ENCODE measurements at places on chromosomes 16 and 17.

GRCh38 chr17:78969865-78970264 lies 9.9 kb downstream of the LGALS3BP start:
- DNase-seq = no peak

DNA sequence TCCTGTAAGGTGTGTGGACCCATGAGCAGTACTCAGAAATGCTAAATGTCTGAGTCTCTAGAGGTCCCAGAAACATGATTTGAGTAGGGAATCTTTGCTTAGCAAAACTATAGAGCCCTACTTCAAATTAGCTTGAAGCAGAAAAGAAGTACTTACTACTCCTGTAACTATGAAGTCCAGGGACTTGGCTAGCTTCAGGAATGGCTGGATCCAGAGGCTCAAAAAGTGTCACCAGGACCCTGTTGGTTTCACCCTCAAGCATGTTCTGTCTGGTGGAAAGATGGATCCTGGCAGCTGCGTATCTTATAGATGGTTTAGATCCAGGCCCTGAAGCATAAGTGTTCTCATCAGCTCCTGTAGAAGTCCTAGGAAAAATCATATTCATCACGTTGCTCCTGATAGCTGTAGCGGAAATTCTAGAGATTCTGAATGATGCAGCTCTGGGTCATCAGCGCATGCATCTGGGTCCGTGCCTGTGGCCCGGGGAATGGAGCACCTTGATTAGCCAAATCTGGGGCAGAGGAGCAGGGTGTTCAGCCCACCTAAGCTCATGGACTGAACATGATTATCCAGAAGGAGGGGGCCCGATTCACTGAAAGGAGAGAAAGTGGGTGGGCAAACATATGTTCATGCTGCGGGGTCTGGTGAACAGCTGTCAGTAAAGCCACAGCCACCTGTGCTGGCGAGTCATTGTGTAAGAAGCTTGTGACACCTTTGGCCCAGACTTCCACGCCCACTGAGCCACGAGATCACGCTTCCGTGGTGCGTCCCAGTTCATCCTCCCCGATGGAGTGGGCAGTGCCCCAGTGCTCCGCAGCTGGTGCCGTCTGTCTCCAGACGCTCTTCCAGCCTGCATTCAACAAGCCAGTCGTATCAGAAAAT lies 260.6 kb downstream of the CPPED1 start:
- no peak for DNase-seq

GRCh38 chr16:29310852-29311314 lies 95.6 kb downstream of the NPIPB11 start:
- DNase-seq = no peak

DNA sequence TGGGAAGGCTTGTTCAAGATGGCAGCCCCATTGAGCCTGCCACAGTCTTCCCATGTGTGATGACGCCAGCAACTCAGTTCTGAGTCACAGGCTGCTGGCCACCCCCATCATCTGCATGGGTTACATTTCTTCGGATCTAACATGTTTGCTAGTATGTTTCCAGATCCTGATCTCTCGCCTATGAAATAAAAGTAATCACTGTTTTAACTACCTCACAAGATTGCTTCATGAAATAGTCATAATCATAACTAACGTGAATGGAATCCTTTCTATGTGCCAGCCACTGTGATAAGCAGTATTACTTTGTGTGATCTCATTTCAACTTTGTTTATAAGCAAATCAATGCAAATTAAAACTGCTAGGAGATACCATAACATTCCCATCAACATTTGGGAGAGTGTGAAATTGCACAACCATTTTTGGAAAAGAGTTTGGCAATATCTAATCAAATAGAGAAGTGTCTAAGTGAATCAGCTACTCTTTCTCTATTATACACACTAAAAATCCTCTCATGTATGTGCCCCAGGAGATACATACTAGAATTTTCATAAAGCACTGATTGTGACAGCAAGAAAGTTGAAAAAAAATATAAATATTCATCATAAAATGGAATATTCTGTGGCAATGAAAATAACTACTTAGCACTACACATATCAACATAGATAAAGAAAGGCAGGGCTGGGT lies 300.2 kb upstream of the IRX5 start:
- DNase-seq = peak; percentile 67

DNA sequence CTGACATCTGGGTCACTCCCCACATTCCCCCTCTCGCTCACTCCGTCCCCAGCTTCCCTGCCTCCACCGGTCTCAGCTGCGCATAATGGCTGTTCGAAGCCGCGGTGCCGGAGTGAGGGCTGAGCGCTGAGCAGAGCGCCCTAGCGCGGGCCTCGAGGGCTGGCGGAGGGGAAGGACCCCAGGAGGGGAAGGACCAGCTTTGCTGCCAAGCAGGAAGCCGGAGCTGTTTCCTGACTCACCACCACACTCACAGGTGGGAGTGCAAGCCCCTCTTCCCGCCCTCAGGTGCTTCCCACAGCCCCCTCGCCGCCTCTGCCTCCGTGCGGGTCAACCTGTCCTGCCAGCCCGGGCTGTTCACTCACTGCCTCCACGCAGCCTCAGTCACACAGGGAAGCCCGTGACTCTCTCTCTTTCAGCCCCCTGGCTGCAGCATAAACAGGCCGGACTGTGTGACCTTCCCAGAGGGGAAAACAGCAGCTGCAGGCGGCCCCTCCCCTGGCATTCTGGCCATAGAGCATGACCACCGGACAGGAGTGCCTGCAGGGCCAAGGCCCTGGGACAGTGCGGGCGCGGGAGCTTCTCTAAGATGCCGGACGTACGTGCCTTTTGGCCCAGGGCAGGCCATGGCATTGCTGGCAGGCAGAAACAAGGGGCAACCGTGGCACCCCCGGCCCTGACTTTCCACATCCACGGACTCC lies 23.7 kb downstream of the SLC43A2 start:
- no peak for DNase-seq

DNA sequence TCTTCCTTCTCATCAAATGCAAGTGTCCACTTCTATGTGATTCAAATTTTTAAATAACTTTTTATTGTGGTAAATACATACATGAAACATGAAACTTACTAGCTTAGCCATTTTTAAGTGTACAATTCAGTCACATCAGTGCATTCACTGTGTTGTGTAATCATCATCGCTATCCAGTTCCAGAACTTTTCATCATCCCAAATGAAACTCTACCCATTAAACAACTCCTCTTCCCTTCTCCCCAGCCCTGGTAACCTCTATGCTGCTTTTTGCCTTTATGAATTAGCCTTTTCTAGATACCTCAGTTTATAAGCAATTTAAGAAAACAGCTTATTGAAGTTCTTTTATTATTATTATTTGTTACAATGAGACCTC lies 41.1 kb upstream of the IL34 start:
- DNase-seq = no peak

DNA sequence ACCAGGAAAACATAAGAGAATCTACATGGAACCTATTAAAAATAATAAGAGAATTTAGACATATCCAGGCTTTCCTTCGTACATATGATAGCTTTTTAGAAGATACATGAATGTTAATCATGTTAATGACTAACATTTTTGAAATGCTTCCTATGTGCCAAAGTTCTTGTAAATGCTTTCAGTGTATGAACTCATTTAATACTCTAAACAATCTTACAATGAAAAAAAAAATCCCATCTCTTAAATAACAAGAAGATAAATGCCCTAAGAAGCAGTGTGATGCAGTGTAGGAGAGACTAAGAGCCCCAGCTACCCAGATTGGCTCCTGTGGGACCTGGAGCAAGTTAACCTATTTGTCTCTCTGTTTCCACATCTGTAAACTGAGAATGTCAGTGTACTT lies 220.4 kb upstream of the MYOCD start:
- DNase-seq = peak; percentile 40

DNA sequence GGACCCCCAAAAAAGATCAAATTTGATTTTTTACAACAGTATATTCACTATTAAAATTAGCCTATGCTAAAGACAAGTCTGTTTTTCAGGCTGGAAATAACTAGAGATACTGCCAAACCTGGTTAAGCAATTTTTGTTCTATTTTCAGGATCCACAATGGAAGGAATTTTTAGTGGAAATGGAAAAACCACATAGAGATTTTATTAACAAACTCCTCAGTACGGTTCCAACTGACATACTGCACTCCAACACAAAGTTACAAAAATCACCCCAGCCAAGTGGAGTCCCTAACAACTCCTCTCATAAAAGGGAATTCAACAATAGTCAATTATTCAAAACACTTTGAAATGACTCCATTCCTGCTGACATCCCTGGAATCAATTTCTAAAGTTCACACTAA lies 101.6 kb upstream of the TOB1 start:
- DNase-seq = no peak

GRCh38 chr17:76266244-76266938 lies 1.2 kb downstream of the UBALD2 start:
- DNase-seq = no peak

DNA sequence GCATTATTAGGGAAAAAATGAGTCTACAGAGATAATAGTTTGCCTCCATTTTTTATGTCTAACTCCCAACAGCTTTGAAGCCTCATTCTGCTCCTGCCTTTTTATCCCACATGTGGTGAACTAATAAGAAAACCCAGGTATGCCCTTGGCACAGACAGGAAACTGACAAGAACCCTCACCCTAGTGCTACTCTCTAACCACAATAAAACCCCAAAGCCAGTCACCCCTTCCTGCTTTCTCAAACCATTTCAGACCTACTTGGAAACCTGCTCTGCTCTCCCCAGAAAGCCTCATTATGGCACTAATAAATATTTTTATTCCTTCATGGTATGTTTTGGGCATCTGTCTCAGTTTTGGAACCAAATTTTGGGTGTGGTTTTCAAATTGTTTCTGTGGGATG lies 3.9 kb upstream of the MARVELD3 start:
- no peak for DNase-seq

DNA sequence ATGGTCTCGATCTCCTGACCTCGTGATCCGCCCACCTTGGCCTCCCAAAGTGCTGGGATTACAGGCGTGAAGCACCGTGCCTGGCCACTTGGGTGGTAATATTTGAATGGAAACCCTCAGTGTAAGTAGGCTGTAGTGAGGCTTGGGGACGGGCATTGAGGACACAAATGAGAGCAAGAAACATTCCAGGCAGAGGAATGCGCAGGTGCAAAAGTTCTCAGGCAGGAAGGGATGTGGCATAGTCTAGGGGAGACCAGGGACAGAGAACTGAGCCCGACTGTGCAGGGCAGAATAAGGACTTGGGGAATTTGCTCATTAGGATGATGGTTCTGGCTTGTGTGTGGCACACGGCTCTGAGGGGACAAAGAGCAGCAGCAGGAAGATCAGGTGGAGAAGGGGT lies 54.8 kb downstream of the GRB2 start:
- DNase-seq = no peak

DNA sequence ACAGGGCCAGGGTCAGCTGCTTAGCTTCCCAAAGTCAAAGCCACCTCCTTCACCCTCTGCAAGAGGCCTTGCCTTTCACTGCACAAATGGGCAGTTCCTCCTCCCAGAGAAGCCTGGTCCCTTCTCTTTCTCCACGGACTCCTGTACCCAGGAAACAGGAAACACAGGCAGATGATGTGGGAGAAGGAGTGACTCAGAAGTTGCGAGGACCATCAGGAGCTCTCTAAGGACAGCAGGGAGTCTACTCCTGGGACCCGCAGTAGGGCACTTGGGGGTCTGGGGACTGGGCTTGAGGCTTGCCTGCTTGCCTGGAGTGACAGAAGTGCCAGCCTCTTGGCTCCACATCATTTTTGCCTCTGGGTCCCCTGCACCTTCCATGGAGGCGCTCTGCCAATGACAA lies 47.4 kb upstream of the KSR1 start:
- peak; percentile 71 for DNase-seq

DNA sequence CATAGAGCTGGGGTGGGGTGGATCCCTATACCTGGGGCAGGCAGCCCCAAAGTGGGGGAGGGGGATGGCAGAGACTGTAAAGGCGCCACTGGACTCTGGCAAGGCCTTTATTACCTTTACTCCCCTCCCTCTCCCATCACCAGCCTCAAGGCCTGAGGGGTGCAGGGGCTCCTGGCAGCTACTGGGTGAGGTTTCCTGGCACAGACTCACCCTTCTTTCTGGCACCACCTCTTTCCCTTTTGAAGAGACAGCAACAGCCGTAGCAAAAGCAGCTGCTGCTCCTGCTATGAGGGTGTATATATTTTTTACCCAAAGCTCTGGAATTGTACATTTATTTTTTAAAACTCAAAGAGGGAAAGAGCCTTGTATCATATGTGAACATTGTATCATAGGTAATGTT lies 17.6 kb downstream of the RAPGEFL1 start:
- no peak for DNase-seq

DNA sequence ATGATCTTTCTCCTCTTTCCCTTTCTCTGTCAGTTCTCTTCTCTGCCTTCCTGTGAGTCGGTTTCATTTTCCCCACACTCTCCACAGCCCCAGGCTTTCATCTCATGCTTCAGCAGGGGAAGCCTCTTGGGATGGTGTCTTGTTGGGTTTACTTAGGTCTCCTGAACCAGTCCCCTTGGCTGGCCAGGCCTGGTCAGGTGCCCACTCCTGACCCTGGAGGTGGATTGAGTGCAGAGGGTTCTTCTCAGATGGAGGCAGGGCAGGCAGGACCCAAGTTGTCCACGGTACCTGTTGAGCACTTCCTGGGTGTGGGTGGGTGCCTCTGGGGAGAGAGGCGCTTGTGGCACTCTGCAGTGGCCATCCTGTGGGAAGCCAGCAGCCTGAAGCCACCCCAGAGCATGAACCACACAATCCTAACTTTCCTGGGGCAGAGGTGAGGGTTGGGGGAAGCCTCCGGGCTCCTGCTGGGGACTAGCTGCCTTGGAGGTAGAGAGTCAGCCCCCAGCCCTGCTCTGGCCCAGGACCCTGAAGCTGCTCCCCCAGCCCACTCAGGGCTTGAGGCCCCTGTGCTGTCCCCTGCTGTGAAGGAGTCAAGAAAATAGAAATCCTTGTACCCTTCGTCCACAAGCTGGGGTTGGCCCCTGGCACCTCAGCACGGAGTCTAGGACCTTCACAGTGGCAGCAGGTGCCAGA lies 2.0 kb upstream of the RAP1GAP2 start:
- DNase-seq = no peak

GRCh38 chr16:89711601-89712273 lies 9.0 kb downstream of the VPS9D1 start:
- DNase-seq = peak; percentile 48

DNA sequence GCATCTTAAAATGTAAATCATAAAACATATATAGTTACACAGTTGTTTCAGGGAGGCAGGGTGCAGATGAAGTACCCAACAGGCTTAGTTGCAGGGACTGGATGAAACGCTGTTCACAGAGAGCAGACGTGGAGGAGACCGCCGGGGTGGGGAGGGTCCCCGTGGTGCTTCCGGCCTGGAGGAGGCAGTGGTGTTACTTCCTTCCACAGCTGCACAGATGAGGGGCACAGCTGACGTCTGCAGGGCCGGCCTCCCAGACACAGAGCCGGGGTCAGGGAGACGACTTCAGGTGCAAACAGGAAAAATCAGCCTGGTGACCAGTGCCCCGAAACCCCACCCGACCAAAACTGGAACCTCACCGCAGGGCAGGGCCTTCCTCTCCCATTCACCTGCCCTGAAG lies 17.1 kb downstream of the SPIRE2 start:
- no peak for DNase-seq

DNA sequence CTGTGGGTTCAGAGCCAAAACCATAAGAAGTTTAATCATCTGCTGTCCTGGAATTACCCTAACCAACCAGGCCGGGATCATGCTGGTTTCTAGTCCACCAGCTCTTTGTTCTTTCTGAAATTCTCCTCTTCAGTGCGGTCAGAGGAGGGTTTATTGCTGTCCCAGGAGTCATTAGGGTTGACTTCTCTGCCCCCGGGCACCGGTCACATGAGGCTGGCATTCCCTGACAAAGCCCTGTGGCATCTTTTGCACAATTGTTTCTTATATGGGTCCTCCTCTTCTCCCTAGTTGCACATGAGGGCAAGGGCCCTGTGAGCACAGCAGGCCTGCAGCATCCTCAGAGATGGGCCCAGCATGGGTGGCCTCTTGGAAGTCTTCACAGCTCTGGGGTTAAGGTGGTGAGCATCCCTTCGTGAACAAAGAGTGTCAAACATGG lies 243.9 kb downstream of the IRF8 start:
- no peak for DNase-seq

GRCh38 chr17:66365903-66366302 lies 63.5 kb downstream of the PRKCA start:
- no peak for DNase-seq

Data from fibroblast of skin of back (primary cell).